Natural killer cell (primary cell): ENCODE measurements at places on chromosomes 12 and 14.

DNA sequence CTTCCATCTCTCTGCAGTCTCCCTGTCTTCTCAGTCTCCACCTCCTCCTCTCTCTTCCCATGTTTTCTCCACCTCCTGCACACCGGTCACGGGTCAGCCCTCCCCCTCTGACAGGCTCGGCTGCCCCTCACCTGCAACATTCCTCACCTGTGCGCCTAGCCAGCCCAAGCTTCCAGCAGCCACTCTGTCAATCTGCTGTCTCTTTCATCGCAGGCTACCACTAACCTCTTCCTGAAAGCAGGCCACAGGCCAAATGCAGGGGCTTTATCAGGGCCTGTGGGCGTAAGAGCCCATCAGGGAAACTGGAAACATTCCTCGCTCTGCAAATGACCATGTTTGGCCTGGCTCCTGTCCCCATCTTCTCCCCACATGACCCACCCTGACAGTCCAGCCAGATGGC is 34.5 kb downstream of the CMKLR1 start:
- DNase-seq, result no peak

- DNase-seq, result no peak
These were observed 15.3 kb downstream of the P2RX2 start for GRCh38 chr12:132633901-132634300.

DNA sequence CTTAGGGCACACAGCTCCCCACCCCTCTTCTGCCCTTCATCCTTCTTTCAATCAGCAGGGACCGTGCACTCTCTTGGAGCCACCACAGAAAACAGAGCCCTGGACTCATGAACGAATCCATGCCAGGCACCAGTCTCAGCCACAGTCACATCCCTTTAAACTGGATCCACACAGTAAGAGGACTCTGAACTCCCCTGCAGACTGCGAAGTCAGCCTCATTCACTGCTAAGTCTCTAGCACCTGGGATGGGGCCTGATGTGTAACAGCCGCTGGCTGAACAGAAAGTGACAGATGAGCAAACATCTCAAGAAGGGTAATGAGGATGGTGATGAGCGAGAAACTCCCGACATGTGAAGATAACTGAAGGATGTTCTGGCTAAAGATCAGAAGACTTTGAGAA is 45.8 kb upstream of the IQSEC3 start:
- no peak for DNase-seq

DNA sequence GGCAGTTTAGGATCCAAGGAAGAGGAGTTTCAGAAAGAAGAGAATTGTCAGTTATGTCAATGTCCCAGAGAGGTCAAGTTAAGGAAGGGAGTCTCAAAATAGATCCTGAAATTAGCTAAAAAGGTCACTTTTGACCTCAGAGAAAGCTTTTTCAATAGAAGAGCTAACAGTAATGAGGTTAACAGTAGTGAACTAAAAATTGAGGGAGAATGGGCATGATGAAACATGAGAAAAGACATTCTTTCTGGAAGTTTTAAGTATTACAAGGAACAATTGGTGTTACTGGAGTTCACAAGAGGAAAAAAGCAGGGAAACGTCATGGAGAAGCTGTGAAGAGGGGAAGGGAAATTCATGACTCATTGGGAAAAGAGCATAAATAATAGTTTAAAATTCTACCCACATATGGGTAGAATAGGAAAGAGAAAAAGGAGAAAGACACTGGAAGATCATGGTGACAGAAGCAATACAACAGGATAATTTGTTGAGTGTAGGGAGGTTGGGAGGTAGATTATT is 381.2 kb upstream of the FAR2 start:
- DNase-seq, result no peak
